ENCODE measurements at places on chromosomes 1 and 21.

GRCh38 chr1:62213075-62213914 is 18.6 kb downstream of the L1TD1 start:
- DNase-seq, result no peak

- DNase-seq, result no peak
Observed at GRCh38 chr1:189619682-189620332, 857.9 kb downstream of the BRINP3 start.

- DNase-seq, result no peak
Observed at GRCh38 chr1:224497714-224498573, 63.3 kb upstream of the WDR26 start.

GRCh38 chr1:211791979-211792378 is 38.6 kb downstream of the LPGAT1 start:
- no peak for DNase-seq

- DNase-seq, result peak; percentile 64
Observed at GRCh38 chr21:43866260-43866629, 1.2 kb downstream of the AGPAT3 start.

DNA sequence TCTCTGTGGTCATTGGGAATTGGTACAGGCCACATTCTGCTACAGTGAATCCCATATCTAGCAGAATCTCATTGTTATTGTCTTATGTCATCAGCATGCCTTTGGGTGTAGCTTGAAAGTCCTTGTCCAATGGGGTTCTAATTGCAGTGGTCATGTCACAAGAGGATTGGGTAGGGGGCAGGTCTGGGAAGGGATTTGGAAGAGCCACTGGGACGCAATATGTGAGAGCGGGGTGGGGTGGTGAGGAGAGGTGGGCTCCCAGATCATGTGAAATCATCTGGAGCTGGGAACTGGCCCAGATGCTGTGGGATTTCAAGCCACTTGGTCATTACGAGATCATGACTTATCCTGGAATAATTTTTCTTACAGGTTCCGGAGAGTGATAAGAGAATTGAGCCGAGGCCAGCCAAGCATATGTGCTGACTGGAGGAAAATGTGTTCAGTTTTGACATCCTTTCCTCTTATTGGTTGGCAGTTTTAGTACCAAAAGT is 16.3 kb downstream of the CNIH3 start:
- DNase-seq, result no peak

- DNase-seq, result no peak
Observed at GRCh38 chr21:41481191-41481590, 26.8 kb downstream of the TMPRSS2 start.

DNA sequence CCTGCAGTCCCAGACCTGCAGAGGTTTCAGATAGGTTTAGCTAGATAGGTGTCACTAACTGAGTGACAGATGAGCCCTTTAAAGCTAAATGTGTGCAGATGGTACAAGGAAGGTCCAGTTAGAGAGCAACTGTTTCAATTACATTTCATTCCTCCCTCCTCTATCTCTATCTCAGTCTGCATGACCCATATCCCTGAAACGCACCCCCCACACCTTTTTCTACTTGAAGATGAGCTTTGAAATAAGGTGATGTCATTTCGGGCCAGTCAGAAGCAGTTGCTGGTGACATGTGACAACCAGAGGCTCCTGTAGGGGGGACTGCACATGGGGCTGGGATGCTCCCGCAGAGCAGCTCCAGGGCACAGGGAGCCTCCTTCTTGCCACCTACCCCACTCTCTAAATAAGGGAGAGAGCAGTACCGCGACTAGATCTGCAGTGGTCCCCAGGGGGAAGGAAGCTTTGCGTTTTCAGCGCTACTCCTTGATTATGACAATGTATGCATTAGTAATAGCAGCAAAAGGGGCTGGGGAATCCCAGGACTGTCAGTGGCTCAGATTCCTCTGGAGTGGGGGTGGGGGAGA is 4.3 kb downstream of the ATP8B2 start:
- no peak for DNase-seq

- no peak for DNase-seq
Observed at GRCh38 chr1:15835205-15835740, 12.2 kb upstream of the SPEN start.

DNA sequence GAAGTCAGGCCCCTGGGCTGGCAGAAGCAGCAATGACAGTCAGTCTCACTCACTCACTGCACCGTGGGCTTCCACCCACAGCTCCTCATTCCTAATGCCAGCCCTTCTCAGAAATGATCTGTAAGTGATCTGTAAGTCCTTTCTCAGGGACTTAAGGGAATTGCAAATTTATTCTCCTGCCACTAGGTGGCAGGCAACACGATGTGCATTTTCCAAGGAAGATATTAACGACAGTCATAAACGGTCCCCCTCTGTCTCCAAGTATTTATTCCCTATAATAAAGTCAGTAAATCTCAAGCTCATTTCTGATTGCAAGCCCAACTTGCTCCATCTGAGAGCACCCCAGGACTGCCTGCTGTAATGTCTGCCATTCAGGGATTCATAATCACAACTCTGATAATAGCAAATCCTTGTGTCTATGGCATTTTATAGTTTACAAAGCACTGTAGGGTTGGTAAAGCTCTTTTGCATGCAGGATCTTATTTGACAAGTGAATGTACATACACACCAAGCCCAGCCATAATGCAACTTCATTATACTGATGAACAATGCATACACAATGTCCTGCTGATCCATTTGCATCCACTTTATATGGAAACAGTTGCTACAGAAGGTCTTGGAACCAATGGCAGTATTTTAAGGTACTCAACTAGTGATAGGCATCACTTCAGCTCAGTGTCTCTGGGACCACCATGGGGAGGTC is 380.5 kb upstream of the CAMK1G start:
- no peak for DNase-seq

DNA sequence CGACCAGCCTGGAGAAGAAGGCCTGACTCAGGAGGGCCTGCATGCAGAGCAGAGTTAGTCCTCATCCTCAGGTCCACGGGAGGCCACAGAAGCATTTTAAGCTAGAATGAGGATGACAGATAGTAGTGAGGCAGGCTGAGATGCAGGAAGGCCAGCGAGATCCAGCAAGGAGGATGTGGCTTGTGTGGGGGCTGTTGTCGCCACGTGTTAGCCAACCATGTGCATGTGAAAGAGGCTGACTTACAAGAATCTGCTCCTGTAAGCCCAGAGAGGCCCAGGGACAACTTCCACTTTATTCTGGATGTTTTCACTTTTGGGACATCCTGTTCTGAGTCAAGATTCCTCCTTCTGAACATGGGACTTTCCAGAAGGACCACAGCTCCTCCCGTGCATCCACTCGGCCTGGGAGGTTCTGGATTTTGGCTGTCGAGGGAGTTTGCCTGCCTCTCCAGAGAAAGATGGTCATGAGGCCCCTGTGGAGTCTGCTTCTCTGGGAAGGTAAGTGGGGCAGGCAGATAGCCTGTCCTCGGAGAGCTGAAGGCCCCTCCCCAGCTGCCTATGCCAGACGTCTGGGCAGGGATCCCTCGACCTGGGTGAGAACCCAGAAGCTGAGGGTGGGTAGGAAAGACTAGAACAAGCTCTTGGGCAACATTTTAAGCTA is at the start of gene SLAMF8:
SLAMF8 (plus strand) TSS at position 433 of the 661 bp plus-strand sequence; CDS start at position 459, 26 bp downstream.
- peak; percentile 44 for DNase-seq

DNA sequence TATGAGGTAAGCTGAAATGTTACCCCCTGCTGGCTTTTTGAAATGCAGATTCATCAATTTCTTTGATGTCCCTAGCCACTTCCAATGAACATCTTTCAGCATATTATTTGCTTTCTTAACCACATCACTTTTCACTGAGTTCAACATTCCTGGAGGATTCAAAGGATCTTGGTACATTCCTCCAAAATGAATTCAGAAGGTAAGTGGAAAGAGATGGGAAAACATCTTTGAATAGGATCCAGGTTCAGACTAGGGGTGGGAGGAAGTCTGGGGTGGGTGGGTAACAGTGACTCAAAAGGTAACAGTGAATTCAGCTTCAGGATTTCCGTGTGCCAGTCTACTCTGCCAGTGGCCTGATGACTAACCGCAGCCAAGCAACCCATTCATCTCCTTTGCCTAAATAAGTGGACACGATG is 180.7 kb downstream of the ZC3H11B start:
- DNase-seq, result no peak

GRCh38 chr1:32963746-32964460 is 706 bp downstream of the RNF19B start:
- peak; percentile 70 for DNase-seq

Data from colonic mucosa (tissue), 4 donors.